ENCODE measurements at places on chromosomes 3 and 15.
A peak's percentile ranks its signal among the peaks of the same experiment; 100 is the strongest.

DNA sequence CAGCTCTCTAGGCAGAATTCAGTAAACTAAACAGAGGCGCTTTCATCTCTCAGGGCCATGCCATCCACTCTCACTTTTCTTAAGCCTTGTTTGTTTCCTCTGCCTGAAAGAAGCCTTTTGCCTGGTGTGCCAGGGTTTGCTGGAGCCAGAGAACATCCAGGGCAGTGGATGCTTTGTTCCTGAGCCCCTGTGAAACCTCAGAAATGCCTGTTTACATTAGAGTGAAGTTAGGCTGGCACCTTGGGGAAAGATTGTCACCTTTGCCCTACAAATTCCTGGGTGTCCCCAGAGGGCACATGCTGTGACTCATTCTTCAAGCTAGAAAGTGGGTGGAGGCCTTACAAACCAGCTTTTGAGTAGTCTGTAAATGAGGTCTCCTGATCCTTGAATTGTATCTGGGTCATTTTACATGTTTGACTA is 10.7 kb upstream of the TRAK1 start:
- peak; percentile 38 for DNase-seq

DNA sequence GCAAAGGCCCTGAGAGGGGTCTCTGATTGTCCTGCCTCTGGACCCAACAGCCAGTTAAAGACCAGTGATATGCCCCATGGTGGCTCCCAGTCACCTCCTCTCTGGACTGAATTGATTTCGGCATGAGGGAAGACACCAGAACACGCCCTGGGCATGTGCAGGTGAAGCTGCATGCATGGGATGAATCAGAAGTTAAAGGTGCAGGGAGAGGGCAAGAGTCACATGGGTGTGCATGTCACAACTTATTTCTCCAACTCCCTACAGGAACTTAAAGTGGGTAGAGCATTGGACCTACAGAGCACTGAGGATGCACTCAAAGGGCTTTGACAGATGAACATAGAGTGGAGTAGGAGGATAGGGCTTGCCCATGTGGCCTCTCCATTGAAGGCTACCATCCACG is 16.9 kb upstream of the RHCG start:
- no peak for DNase-seq

- DNase-seq: no peak
Observed at GRCh38 chr3:171481011-171481410, 20.8 kb upstream of the TNIK start.

DNA sequence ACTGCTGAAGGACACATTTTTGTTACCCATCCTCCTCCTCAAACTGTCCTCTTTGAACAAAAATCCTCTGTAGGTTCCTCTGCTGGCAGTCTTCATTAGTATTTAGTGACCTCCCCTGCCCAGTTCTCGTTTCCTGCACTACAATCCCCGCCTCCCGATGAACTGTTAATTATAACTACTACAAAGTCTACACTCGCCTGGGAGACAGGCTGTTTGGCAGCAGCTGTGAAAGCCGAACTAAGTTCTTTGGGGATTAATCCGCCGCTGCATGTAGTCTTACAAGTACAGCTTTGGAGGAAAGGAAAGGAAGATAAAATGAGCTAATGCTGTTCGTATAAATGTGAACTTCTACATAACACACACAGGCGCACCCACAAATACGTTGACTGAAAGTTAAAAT is 160.0 kb upstream of the WNT5A start:
- DNase-seq: no peak

GRCh38 chr15:79516155-79516554 is 84.0 kb downstream of the MINAR1 start:
- DNase-seq: no peak

GRCh38 chr3:73575519-73575918 is 49.2 kb downstream of the PDZRN3 start:
- no peak for DNase-seq

- no peak for DNase-seq
Observed at GRCh38 chr3:129101370-129102138, 20.1 kb downstream of the RAB43 start.

DNA sequence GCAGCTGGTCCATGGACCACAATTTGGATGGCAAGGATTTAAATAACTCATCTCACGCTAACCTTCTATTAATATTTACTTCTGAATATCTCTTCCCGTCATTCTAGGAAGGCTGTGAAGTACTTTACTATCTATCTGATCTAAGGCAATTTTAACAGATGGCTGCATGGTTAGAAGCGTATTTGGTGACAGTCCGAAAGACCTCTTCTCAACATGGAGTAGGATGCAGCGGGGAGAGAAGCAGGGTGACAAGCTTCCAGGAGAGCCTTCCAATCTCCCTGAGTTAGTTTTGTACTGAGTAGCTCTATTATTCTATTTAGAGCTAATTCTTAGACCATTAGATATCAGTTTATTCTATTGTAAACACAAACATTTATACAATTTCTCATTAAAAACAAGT is 309.4 kb downstream of the PLCL2 start:
- DNase-seq: no peak

DNA sequence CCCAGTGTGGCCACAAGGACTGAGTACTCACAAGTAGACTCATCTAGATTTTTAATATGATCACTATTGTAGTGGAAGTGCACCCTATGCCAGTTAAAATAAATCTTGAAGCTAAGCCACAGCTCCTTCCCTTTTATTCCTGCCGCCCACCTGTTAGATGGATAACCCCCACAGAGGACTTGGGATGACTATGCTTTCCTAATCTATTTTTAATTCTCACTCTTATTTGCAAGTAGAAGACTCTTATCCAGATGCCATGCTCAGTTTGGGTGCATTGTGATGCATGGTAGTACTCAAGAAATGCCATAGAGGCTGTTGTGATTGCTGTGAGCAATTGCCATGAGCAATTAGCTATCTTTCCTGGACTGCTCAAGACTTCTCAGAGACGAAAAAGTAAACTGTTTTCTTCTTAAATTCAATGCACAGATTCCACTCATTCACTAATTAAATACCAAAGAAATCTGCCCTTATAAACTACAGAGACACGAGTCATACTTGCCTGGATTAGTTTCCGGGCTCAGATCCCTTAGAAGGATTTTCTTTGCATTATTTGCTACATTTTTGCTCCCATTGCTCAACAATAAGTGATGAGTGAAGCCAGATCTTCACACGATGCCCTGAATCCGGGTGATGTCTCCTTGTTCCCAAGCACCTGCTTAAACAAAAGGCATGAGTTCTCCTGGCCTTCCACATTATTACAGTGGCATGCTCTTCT is 472.1 kb downstream of the SOX2 start:
- DNase-seq: no peak

- DNase-seq: no peak
Observed at GRCh38 chr15:33559207-33559890, 248.6 kb downstream of the RYR3 start.

DNA sequence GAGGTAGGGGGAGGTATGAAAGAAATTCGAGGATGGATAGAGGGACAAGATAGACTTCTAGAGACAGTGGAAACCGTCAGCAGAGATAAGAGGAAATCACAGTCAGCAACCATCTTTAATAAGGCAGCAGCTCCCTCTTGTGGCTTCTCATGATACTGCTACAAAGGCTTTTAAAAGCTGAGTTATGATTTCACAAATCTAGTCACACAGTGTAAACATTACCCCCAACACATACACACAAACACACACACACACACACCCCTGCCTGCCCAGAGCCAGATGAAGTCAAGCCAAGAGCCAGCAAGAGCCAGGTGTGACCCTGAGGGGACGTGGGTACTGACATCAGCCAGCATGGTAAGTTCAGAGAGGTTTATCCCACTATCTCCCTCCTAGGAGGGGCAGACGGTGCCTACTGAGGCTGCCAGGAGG is 18.9 kb upstream of the TGM5 start:
- DNase-seq: peak; percentile 81

- DNase-seq: no peak
Observed at GRCh38 chr3:119632829-119633228, 27.6 kb downstream of the POPDC2 start.

DNA sequence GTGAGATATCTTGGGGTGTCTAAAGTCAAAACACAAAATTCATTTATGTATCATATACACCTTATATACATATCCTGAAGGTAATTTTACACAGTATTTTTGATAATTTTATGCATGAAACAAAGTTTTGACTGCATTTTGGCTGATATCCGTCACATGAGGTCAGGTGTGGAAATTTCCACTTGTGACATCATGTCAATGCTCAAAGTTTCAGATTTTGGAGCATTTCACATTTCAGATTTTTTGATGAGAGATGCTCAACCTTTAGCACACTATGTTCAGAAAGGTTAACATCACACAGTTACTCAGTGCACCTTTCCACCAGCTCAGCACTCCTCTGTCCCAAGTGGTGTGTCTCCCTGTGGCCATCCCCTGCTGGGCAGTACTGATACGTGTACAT is 37.7 kb upstream of the CPB1 start:
- DNase-seq: no peak

- no peak for DNase-seq
Observed at GRCh38 chr3:8455526-8456411, 45.9 kb upstream of the LMCD1 start.

- no peak for DNase-seq
Observed at GRCh38 chr3:182414586-182414985, 378.7 kb upstream of the ATP11B start.

DNA sequence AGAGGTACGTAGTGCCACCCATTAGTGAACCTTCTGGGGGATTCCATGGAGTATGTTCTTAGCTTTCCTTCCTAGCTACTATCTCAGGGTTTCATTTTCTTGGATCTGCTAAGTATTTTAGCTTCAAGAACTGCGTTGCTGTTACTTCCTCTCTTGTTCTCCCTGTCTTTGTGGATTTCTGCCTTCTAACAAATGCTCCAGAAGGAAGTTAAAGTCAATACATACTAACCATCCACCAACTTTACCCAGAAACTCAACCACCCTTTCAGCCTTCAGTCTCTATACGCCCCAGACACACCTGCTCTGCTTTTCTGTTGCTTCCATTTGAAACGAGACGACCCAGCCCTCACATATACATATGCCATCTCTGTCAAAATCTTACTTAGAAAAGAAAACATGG is 2.4 kb upstream of the KLF13 start:
- DNase-seq: no peak

DNA sequence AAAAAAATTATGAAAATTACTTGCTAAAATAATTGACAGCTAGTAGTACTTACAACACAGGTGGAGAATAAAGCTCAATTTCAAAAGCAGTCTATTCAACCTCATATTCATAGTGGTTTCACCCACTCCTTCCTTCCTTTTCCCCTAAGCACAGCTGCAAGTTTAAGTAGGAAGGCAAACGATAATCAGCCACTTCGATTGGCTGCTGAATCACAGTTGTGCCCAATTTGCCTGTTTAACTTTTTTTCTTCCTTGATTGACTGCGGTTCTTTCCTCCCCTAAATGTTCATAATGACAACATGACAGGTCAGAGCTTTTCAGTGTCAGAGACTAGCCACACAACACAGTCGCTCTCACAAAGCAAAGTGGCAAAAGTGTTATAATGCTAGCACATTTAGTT is 468.0 kb upstream of the GBE1 start:
- no peak for DNase-seq

- no peak for DNase-seq
Observed at GRCh38 chr15:85414495-85414894, 34.1 kb downstream of the AKAP13 start.

GRCh38 chr15:29569533-29570092 is 252.7 kb downstream of the TJP1 start:
- no peak for DNase-seq

DNA sequence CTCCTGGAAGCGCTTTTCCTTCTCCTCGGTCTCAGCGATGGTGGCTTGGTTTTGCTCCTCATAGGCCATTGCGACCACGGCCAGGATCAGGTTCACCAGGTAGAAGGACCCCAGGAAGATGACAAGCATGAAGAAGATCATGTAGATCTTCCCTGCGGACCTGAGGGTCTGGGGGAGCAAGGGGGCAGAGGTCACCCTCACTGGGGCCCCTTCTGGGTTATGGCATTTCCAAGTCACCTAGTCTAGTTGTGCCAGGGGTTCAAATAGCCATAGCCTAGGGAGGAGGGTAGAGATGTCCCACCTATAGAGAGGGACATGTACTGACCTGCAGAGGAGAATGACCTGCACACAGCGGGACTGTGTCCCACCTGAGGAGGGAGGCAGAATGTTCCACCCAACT is 43.5 kb downstream of the SCN5A start:
- DNase-seq: no peak

- DNase-seq: no peak
Observed at GRCh38 chr3:180630371-180630770, 28.4 kb downstream of the TTC14 start.

DNA sequence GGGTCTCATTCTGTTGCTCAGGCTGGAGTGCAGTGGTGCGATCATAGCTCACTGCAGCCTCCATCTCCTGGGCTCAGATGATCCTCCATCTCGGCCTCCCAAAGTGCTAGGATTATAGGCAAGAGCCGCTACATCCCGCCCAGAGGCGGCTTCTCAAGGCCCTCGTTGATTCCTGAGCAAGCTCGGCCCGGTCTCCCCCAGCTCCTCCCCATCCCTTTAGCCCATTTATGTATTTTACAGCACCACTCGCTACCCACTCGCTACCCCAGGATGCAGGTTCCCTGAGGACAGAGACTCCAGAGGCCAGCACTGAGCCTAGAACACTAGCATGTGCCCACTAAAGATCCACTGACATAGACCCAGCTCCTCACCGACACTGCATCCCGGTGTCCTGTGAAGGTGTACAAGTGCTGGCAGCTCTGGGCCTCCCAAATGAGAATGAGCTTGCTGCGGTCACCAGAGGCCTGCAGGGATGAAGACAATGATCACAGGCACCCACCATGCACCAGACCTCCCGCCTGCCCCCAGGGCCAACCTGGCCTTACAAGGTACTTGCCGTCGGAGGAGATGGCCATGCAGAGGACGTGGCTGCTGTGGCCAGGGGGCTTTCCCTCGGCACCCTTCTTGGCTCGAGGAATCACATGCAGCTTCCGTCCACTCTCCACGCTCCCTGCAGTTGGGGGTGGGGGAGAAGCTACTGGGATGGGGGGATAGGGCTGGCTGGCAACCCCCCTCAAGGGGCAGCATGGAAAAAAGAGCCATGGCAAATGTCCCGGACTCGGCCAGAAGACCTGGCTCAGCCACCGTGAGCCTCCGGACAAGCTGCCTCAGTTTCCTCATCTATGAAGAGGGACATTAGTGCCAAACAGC is 5.6 kb downstream of the RRP9 start:
- no peak for DNase-seq

Data from HTR-8/SVneo (cell line).